ENCODE measurements at places on chromosomes 11 and 22. TPM values are rescaled to one million over a fixed set of nuclear protein-coding genes. Genes with fewer than 3 reads are reported as not detected.

The OR8B12 gene
- not detected for total RNA-seq

The OR4D5 gene
- not detected for total RNA-seq

The COA4 gene
- total RNA-seq: 87.2 TPM

The MPZL3 gene
- total RNA-seq: 0.83 TPM

The OR8D4 gene
- not detected for total RNA-seq

The SLC22A25 gene
- total RNA-seq: not detected

The BEST1 gene
- 0.47 TPM for total RNA-seq

The SCUBE2 gene
- 5.8 TPM for total RNA-seq

The POU2AF3 gene
- total RNA-seq: 2.5 TPM

The PLAAT5 gene
- 0.67 TPM for total RNA-seq

The CCDC188 gene
- 6.6 TPM for total RNA-seq

The HTR3A gene
- total RNA-seq: not detected

The PRODH gene
- total RNA-seq: 239 TPM

The LARGE2 gene
- 1.2 TPM for total RNA-seq

The SMIM35 gene
- total RNA-seq: not detected

The RASSF7 gene
- 188 TPM for total RNA-seq

The GCAT gene
- total RNA-seq: 8.8 TPM

The OR8H3 gene
- not detected for total RNA-seq

The CYB5R2 gene
- total RNA-seq: 13.2 TPM

The CREBZF gene
- total RNA-seq: 93.8 TPM

The TRPC6 gene
- 0.67 TPM for total RNA-seq

The DBX1 gene
- total RNA-seq: not detected

The C11orf24 gene
- total RNA-seq: 186 TPM

The CRYBB2 gene
- total RNA-seq: not detected

The ESRRA gene
- 324 TPM for total RNA-seq

The PRG3 gene
- not detected for total RNA-seq

The IL17REL gene
- 1.1 TPM for total RNA-seq

The FERMT3 gene
- total RNA-seq: 23.2 TPM

The DUSP8 gene
- 2.5 TPM for total RNA-seq

The OR52N2 gene
- total RNA-seq: not detected

The TRIM48 gene
- total RNA-seq: not detected

The TRIM51 gene
- total RNA-seq: not detected

The APOBEC3H gene
- not detected for total RNA-seq

The MMP11 gene
- 17.3 TPM for total RNA-seq

The SCO2 gene
- total RNA-seq: 4.5 TPM

The SAA4 gene
- not detected for total RNA-seq

The SLC5A4 gene
- total RNA-seq: 1.7 TPM

The PHETA2 gene
- total RNA-seq: 14.6 TPM

The SYT9 gene
- total RNA-seq: not detected
